ENCODE measurements at places on chromosomes 3 and 15.

- no peak for DNase-seq
Observed at GRCh38 chr3:169573148-169573547, 90.4 kb downstream of the MECOM start.

- no peak for DNase-seq
Observed at GRCh38 chr15:69679623-69680228, 227.1 kb downstream of the RPLP1 start.

DNA sequence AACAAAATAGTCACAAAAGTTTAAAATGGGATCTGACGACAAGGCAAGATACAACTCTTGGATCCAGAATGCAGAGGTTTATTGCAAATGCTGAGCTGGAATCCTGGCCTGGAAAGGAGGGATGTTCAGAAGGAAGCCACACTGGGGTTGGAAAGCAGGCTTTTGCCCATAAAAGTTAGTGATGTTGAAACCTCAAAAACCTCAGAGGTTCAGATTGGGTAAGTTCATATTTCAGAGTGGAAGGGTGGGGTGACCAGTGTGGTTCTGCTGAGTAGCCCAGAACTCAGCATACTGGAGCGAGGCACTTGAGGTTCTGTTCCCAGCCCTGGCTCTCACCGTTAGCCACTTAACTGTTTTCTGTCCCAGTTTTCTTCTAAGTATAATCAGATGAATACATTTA lies 114.0 kb upstream of the OSTN start:
- DNase-seq: no peak

DNA sequence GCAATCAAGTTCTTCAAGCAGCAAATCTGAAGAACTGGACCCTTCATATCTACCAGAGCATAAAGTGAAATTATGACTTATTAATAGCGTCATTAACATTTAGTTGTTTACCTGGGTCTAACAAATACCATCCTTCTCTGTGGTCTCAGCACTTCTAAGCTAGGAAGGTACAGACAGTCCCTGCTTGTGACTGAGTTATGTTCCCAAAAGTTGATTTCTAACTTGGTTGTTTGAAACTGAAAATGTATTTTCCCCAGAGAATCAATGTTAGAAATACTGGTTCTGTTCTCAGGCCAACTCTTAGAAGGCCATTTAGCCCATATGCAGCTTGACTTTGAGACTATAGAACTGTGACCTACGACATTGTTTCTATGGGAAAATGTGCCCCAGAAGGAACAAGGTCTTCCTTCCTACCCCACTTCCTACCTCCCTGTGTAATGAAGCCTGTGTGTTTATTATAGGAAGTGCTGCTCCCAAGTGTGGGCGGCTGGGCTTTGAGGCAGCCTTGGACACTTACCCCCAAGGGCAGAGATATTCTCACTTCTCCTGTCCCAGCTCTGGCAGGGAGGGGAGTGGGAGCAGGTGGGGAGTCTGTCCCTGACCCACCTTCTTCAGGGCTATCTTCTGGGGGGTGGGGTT lies 12.2 kb upstream of the MAPK6 start:
- no peak for DNase-seq

DNA sequence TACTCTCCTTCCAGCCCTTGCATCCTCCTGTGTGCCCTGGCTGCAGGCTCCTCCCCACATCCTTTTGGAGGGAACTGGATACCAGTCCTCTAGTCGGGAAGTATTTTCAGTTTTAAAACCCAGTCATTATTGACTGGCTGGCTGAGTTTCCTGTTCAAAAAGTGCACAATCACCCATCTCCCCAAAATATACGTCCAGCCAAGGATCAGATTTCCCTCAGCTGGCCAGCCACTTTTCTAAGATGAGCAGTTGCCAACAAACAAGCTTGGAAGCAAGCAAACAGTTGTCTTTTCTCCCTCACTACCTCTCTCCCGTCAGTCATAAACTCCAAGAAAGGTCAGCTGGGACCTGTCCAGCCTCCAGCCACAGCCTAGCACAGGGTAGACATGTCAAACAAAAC lies 147.7 kb upstream of the GALNT15 start:
- no peak for DNase-seq

DNA sequence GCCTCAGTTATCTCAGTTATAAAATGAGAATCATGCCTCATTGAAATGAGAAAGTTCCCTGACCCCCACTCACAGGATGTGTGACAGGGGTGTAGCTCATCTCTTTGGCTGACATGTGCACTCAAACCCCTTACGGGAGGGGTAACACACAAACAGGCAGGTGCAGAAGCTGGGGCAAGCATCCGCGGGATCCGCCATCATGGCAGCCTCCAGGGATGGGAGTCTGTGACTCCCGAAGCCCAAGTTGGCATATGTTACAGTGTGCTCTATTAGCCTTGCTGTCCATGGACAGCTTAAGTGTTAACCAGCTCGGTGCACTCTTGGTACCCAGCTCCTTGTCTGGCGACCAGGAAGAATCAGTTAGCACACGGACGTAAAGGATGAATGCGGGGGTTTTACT lies 822.7 kb upstream of the SEMA6D start:
- DNase-seq: no peak

- DNase-seq: no peak
Observed at GRCh38 chr3:106022913-106023312, 154.1 kb upstream of the CBLB start.

GRCh38 chr3:52253314-52254304 lies 8.1 kb downstream of the PPM1M start:
- DNase-seq: no peak

- DNase-seq: no peak
Observed at GRCh38 chr15:85558848-85559247, 178.4 kb downstream of the AKAP13 start.

GRCh38 chr15:62912808-62913207 lies 129.7 kb upstream of the TPM1 start:
- DNase-seq: no peak

DNA sequence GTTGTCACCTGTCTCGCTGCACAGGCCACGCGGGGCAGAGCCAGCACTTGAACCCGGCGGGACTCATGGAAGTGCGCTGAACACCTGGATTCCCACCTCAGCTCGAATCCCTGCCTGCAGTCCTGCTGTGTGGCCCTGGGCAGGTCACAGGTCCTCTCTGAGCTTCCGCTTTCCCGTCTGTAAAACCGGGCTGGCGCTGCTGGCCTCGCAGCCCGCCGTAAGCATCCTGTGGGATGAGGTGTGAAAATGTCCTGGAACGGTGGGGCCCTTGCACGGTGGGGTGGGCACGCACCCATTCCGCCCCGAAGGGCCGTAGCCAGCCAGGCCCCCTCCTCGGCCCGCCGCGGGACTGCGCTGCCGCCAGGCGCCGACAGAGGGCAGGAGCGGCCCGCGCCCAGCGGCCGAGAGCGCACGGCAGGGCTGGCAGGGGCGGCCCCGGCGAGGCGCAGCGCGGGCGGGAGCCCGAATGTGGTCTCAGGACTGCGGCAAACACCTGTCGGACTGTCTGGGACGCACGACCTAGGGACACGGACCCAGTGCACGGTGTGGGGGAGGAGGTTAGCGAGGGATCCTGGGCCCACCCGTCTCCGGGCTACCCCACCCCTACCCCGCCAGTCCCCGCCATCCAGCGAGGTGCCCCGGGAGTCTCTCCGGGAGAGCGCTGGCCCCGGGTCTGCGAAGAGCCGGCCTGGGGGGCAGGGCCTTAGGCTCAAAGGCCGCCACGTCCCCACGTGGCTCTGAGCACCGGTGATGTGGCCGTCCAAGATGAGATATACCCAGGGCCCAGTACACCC lies 40.4 kb downstream of the DNAJB8 start:
- no peak for DNase-seq

DNA sequence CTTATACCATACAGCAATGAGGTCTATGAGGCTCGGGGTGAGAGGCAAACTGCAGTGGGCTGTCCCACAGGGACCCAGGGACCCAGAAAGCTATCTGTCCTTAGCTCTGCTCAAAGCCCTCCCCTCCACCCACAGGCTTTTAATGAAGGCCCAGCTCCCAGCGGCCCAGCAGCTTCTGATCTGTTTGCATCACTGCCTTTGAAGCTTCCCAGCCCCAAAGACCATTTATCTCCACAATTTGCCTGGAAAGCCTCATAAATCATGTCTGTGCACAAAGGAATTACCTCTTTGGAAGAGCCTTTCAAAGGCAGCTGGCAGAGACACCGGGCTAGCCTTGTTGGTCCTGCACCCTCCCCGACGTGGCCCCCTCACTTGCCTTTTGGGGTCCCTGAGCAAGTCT lies 123.9 kb downstream of the RAB11A start:
- DNase-seq: no peak

GRCh38 chr3:150744041-150744918 lies 18.7 kb downstream of the SIAH2 start:
- no peak for DNase-seq

GRCh38 chr3:46865031-46865507 lies 1.8 kb upstream of the MYL3 start:
- DNase-seq: peak; percentile 47

DNA sequence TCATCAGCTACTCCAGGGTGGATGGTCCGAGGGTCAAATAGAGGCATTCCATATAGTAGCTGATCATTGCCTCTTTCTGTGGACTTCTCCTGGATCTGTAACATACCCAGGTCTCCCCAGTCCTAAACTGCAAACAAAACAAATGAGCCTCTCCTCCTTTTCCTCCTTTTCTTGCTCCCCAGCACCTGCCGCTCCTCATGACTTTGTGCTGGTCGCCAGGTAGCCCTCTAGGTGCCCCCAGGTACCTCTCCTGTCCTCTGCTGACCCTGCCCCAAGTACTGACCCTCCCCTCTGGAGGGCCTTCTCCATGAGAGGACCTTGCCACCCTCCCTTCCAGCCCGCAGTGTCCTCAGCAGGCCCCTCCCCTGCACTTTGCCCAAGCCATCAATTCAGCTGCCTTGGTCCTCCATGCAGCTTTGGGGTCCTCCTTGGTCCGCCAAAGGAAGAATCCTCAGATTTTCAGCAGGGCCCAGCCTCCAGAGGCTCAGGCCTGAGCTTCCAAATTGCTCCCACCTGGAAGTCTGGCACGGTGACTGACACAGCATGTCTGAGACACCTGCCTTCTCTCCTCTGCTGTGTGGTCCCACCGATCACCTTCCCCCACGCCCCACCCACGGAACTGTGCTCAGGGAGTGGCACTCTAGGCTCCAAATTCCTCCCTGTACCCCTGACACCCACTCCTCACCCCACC lies 111.0 kb downstream of the LRRK1 start:
- no peak for DNase-seq

GRCh38 chr15:74369756-74370155 lies 2.3 kb upstream of the CYP11A1 start:
- no peak for DNase-seq

GRCh38 chr15:40927873-40928806 lies 1.0 kb upstream of the DLL4 start:
- no peak for DNase-seq

DNA sequence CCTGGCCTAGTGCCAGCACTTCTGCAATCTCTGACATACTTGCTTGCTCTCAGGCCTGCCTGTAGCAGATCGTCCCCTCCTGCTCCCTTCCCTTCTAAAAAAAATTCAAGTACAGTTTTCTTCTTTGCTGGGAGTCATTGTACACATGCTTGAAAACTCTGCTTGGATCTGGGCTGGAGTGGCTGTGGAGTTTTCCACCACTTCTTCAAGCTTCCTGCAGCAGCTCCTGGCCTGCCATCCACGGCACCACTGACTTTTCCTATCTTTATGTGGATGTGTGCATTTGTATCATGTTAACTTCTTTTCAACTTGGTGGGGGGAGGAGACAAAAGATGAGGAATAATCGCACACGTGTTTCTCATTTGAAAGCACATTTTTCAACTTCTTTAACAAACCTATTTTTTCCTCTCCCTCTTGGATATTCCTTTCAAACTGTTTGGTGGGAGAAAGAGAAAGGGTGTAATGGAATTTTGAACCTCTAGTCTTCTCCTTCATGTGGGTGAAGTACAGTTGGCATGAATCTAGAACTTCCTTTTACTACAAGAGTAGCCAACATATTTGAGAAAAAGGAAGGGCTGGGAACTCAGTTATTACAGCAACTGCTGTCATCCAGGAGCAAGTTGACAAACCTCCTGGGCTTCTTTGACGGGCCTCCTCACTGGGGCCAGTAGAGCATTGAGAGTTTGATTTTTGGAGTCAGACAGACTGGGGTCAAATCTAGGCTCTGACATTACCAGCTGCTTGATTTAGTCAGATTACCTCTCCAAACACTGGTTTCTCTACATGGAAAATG lies 61.2 kb upstream of the LRTM1 start:
- peak; percentile 75 for DNase-seq

GRCh38 chr3:42708611-42709151 lies 6.1 kb upstream of the HHATL start:
- no peak for DNase-seq

DNA sequence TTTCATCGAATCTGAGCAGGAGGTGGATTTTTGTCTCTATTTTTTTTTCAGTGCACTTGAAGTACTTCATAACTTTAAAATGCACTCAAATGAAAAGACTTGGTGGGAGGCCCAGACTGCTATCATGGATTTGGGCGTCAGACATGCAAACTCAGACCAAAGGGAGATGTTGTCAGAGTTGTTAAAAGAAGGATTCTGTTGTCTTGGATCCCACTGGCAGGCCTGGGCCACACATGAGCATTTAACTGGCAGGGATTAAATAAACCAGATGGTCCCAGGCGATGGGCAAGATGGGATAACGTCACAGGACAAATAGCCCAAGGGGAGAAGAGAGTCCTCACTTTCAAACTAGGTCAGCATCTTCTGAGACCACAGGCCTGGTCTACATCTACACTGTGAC lies 15.4 kb downstream of the RTP1 start:
- no peak for DNase-seq

DNA sequence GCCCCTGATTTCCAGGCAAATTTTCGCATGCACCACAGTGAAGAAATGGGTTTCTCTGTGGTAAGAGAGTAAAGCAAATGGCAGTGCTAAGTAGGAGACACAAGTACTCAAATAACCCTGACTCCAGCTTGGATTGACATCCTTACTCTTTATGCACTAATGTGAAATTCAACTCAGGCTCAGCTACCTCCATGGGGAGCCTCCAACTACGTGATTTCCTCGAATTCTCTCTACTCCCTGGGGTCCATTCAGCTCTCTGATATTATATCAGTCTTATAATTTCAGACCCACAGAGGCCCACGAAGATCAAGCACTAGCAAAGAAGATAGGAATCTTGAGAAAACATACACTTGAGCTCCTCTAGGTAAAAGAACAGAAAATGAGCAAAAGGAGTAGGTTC lies 407.6 kb upstream of the CCDC54 start:
- DNase-seq: no peak

GRCh38 chr3:59480486-59480995 lies 430.7 kb upstream of the CFAP20DC start:
- peak; percentile 33 for DNase-seq

Measured in fibroblast of skin of left biceps (primary cell).